ENCODE measurements at places on chromosomes 3 and 15.

DNA sequence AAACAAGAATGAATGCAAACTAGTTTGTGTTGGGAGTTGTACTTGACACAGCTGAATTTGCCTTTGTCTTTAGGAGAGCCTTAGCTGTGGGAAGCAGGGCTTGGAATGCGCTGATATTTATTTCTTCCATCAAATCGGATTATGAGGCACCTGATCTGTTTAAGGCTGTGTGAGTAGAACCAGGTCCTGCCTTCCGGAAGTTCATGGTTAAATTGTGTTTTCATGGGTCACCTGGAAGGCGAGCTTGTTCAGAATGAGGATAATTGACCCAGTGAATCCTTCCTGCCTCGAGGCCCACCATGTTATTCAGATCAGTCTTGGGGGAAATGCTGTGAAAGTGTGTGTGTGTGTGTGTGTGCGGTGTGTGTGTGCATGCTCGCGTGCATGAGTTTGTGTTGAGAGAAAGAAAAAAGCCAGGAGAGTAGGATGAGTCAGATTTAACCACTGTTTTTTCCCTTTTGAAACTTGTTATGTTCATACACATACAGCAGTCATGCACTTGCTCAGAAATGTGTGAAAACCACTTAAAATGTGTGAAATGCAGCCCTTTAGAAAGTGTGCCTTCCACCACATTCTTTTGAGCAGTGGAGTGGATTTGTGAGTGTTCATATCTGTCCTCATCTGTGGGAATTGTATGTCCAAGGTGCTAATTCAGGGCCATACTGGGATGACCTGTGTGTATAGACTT, 36.7 kb downstream of the SMAD3 start:
- DNase-seq: no peak

GRCh38 chr3:140767566-140767965, 89.7 kb downstream of the TRIM42 start:
- DNase-seq: no peak

GRCh38 chr3:39644176-39644575, 165.2 kb upstream of the MYRIP start:
- no peak for DNase-seq

DNA sequence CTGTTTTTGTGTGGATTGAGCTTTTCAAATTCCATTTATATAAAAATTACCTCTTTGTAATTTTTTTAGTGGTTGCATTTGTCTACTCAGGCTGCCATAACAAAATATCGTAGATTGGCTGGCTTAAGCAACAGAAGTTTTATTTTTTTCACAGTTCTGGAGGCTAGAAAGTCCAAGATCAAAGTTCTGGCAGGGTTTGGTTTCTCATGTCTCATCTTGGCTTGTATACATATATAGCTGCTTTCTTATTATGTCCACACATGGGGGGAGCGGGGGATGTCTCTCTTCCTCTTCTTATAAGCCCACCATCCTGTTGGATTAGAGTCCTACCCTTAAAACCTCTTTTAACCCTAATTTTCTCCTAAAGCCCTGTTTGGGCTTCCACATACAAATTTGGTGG, 28.5 kb downstream of the MGA start:
- DNase-seq: no peak

GRCh38 chr3:182491577-182491976, 301.7 kb upstream of the ATP11B start:
- DNase-seq: peak; percentile 82

GRCh38 chr3:189457631-189458412, 173.4 kb upstream of the TP63 start:
- DNase-seq: no peak

DNA sequence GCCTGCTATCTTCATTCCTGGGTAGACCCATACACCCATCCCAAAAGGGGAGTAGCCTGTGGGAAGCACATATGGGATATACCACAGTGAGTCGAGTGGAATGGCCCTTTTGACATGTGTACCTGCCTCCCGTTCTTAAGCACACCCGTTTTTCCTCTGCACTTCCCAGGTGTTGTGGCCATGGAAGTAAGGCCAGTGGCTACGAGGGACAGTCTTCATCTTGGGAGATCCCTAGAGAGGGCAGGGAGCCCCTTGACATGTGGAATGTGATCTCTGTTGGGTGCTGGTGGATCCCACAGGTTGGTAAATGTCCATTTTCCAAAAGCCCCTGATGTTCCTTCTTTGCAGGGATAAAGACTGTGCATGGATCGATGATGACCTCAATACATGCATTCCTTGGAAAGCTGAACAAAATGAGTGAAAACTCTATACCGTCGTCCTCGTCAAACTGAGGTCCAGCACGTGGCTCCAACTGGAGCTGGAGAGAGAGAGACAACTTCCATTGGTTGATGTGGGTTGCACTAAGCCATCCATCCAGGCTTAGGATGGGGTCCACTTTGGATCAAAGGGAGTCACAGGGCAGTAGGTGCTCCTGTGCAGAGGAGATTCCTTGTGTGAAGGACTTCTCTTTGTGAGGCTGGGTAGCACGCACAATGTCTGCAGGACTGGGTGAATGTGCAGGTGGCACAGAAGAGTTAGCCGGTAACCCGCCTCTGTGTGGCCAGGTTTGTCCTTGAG, 136.8 kb downstream of the SNRPN start:
- DNase-seq: no peak

- no peak for DNase-seq
Observed at GRCh38 chr3:3836845-3837244, 37.6 kb downstream of the LRRN1 start.

GRCh38 chr15:59424616-59425015, 13.4 kb upstream of the FAM81A start:
- no peak for DNase-seq

- DNase-seq: no peak
Observed at GRCh38 chr15:98753726-98754656, 105.7 kb downstream of the IGF1R start.

GRCh38 chr3:101509281-101509680, 3.7 kb downstream of the SENP7 start:
- no peak for DNase-seq

DNA sequence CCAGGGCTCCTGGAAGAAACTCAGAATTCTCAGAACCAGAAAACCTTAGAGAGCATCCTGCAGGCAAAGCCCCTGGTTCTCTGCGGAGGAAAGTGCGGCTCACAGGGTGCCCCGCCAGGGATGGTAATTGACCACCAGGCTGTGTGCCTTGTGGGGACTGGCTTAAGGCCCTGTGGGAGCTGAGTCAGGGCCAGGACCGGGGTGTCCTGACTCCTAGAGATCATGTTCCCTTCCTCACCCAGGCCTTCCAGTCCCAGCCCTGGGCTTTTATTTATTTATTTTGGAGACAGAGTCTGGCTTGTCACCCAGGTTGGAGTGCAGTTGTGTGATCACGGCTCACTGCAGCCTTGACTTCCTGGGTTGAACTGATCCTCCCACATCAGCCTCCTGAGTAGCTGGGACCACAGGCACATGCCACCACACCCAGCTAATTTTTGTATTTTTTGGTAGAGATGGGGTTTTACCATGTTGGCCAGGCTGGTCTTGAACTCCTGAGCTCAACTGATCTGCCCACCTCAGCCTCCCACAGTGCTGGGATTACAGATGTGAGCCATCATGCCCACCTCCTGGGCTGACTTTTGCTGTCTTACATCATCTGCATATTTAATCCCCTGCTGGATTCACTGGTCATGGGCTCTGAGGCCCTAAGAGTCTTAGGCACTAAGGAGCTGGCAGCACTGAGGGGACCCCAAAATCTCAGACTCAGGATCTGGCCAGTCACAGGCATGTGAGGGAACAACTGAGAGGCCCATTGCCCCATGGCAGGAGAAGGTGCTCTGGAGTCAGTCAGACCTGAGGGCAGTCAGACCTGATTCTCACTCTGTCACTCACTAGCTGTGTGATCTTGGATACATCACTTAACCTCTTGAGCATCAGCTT, 20.4 kb upstream of the LAMP3 start:
- no peak for DNase-seq

GRCh38 chr15:39947401-39948197, 13.7 kb downstream of the EIF2AK4 start:
- DNase-seq: no peak

GRCh38 chr3:117637666-117638065, 928.1 kb downstream of the TUSC7 start:
- DNase-seq: no peak

DNA sequence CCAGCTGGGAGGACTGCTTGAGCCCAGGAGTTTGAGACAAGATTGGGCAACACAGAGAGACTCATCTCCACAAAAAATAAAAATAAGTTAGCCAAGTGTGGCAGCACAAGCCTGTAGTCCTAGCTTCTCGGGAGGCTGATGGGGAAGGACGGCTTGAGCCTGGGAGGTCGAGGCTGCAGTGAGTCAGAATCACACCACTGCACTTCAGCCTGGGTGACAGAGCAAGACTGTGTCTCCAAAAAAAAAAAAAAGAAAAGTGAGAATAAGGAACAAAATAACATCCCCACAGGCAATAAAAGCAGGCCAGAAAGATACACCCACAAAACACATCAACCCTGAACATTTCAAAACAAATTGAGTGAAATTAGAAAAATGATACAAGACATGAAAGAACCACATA, 48.7 kb upstream of the OCA2 start:
- DNase-seq: no peak

DNA sequence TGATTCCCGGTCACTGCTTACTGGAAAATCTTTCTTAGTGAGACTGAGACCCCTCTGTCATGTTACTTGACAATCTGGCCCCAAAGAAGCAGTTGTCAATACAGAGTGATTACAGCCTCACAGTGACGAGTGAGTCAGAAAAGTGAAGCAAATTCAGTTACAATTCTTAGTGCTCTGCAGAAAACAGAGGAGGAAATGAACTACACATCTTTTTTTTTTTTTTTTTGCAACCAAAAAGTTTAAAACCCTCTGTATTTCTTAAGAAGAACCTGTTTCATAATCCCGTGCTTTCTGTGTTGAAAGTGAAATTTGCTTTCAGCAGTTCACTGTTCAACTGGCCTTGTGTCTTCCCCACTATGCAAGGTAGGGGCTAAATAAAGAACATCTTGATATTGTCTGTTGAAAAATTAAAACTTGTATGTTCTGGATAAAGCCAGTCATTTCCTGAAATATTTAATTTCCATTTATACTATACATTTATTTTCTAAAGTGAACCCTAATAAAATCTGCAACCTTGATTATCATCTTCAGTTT, 1.9 kb downstream of the AQP9 start:
- no peak for DNase-seq

GRCh38 chr3:85475346-85475745, 516.6 kb downstream of the CADM2 start:
- DNase-seq: no peak

GRCh38 chr3:65234499-65234898, 546.7 kb upstream of the ADAMTS9 start:
- no peak for DNase-seq

DNA sequence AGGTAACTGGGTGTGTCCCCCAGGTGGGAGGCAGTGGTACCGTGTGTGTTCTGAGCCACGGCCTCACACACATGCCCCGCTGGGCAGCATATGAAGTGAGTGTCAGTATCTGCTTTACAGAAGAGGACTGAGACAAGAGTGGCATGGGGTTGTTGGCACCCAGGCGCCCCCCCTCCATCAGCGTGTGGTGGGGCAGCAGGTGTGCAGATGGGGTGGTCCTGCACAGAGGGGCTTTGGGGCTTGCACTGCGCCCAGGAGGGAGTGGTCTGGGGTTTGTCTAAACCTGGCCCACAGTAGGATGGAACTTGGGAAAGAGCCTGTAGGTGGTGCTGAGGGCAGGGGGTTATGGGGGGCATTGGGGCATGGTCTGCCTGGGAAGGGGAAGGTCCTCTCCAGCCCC, 176.0 kb downstream of the APBA2 start:
- no peak for DNase-seq

- DNase-seq: no peak
Observed at GRCh38 chr3:16818945-16819344, 65.8 kb upstream of the PLCL2 start.

Measured in NCI-H2029 (cell line).